ENCODE measurements at places on chromosomes 4 and X.

- no peak for DNase-seq
Measured at GRCh38 chr4:162469977-162470376, 306.2 kb upstream of the FSTL5 start.

DNA sequence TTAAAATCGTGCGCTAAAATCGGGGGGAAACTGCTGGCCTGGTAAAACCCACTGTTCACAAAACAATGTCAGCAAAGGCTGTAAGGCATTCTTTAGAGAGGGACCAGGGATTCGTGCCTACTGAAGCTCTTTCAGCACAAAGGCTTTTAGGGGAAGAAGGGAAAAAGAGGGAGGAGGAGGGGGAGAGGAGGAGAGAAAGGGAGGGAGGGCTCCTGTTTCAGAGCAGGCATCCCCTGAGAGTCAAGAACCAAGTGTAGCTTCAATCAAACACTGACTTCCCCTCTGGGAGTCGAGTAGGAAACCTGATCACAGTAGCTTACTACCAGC lies 9.5 kb downstream of the BCOR start:
- DNase-seq = no peak

GRCh38 chrX:2618516-2618915 lies 72.6 kb upstream of the CD99 start:
- no peak for DNase-seq

DNA sequence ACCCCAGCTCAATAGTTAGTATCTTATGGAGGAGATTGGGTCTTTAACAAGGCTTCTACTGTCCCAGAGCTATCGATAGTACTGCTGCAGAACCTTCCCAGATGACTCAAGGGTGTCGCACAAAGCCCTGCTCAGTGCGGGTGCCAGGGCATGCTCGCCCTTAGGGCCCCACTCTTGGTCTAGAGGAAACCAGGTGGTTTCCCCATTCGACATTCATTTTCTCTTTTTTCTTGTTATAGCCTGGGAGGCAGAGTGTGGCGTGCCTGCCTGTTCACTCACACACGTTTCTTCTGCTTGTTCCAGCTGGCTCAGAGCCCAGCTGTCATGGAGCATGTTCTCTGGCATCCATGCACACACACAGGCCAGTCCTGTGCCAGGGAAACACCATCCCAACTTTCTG lies 144.5 kb downstream of the SMIM20 start:
- DNase-seq = no peak

DNA sequence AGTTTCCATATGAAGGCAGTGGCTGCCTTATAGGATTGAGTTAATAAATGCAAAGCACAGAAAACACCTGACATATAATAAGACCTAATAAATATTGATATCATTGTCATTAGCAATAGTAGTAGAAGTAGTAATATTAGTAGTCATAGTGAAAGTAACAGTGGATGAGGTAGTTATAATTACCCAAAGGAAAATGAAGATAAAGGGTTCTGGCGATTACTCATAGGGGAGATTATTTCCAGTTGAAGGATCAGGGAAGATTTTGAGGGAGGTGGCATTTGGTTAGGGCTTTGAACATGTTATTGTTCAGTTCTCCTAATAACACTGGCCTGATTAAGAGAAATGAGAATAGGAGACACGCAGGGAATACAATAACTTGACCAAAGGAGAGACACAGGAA lies 131.9 kb upstream of the GPRIN3 start:
- no peak for DNase-seq

DNA sequence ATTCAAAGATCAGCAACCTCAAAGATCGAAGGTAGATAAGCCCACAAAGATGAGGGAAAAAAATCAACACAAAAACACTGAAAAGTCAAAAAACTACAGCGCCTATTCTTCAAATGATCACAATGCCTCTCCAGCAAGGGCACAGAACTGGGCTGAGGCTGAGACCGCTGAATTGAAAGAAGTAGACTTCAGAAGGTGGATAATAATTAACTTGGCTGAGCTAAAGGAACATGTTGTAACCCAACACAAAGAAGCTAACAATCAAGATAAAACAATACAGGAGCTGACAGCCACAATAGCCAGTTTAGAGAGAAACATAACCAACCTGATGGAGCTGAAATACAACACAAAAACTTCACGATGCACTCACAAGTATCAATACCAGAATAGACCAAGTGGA lies 231.1 kb downstream of the STPG2 start:
- no peak for DNase-seq

- DNase-seq = no peak
Measured at GRCh38 chr4:8736090-8736825, 135.4 kb downstream of the HMX1 start.

DNA sequence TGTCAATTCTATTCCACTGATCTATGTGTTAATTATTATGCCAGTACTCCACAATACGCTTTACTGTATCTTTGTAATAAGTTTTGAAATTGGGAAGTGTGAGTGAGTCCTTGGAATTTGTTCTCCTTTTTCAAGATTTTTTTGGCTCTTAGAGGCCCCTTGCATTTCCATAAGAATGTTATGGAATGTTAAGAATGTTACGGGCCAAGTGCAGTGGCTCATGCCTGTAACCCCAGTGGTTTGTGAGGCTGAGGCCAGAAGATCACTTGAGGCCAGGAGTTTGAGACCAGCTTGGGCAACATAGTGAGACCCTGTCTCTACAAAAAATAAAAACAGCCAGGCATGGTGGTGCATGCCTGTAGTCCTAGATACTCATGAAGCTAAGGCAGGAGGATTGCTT lies 167.6 kb upstream of the CXorf66 start:
- DNase-seq = no peak

- no peak for DNase-seq
Measured at GRCh38 chrX:84064814-84065213, 123.2 kb downstream of the RPS6KA6 start.

GRCh38 chr4:152776352-152776751 lies 3.2 kb downstream of the TIGD4 start:
- DNase-seq = no peak

- DNase-seq = no peak
Measured at GRCh38 chr4:8473198-8473919, 32.8 kb downstream of the TRMT44 start.

DNA sequence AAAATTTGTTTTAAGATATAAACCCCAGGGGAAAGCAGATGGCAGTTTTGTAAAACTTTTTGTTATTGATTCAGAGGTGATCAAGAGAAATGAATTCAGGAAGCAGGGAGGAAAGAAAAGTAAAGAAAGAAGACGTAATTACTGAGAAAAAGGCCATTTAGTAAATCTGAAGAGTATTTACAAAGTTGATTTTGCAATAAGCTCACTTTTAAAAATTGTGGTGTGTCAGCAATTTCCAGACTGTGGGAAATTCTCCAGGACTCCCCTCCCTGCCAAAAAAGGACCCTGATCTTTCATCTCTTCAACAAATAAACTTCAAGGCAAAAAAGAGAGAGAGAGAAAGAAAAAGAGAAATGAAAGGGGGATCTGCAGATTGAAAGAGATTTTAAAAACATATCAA lies 36.6 kb downstream of the PCYT1B start:
- DNase-seq = no peak

GRCh38 chr4:78568640-78569305 lies 17.2 kb downstream of the ANXA3 start:
- no peak for DNase-seq

DNA sequence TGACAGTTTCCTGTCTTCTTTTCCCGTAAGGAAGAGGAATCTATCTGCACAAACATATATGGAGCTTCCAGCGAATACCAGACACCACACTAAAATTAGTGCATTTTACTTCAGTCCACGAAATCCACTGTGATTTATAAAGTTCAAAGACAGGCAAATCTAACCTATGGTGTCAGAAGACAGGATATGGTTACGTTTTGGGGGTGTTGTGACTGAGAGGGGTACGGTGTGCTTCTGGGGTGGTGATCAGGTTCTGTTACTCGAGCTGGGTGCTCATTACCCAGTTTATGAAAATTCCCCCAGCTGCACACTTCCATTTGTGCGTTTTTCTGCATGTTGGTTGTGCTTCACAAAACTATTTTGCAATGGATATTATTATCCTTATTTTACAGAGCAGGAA lies 10.3 kb downstream of the VGLL1 start:
- DNase-seq = no peak

DNA sequence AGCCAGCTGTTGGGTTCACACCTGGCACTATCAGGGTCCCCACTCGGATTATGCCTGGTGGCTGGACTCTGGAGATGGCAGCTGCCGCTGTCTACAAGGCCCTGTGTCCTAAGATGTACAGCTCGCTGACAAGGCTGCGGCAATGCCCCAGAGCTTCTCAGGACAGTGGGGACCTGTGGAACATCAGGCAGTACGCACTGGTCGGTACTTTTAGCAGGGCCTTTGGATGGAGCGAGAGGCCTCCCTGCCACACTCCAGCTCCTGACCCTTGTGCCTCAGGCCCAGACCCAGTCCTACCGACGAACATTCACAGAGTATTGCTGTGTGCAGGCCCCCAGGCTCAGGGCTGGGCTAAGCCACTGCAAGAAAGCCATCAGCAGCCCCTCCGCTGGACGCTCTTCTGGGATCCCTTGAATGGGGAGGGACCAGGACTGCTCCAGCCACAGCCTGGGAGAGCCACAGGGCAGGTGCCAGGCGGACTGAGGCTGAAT lies 45.7 kb upstream of the HMX1 start:
- DNase-seq = no peak

- no peak for DNase-seq
Measured at GRCh38 chrX:112627206-112627605, 52.5 kb downstream of the LHFPL1 start.
